Epithelial cell of esophagus (primary cell): ENCODE measurements at places on chromosomes 5 and 9.

DNA sequence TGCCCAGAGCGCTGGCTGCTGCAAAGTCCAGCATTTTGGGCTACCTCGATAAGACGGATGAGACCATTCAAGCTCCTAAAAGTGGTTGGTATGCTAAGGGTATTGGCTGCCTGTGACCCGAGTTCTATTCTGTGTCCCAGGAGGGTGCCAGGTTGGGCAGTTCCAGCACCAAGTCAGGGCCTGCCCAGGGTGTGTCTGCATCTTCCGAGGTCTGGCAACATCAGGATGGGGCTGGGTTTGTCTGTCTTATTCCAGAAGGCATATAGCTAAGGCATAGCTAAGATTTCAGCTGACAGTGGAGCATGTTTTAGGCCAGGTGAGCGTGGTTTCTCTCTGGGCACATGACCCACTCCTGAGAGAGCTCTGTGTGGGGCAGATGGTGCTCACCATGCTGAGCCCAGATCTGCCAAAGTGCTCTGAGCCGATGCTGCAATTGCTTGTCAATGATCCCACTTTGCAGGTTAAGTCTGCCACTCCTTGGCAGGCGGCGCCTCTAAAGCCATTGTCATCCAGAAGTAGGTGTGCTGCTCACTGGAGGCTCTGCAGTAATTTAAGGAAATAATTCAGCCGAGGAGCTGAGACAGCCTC is 7.8 kb downstream of the SLC9A3 start:
- DNase-seq: peak; percentile 40

DNA sequence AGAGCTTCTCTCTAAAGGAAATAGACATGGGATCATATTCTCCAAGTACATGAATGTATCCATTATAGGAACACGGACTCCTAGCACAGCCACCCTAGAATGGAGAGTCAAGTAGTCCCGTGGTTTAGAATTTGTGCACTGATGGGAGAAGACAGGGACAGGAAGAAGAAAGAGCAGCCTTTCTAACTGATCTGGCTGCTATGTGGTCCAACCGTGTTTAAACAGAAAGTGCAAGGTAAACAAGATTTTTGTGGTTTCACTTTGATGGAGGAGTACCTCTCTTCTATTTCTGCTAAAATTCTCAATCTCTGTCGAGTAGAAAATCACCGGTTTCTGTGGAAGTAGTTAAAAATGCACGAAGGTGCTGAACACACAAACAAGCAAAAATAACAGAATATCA is 171.3 kb downstream of the ST8SIA4 start:
- DNase-seq: no peak

DNA sequence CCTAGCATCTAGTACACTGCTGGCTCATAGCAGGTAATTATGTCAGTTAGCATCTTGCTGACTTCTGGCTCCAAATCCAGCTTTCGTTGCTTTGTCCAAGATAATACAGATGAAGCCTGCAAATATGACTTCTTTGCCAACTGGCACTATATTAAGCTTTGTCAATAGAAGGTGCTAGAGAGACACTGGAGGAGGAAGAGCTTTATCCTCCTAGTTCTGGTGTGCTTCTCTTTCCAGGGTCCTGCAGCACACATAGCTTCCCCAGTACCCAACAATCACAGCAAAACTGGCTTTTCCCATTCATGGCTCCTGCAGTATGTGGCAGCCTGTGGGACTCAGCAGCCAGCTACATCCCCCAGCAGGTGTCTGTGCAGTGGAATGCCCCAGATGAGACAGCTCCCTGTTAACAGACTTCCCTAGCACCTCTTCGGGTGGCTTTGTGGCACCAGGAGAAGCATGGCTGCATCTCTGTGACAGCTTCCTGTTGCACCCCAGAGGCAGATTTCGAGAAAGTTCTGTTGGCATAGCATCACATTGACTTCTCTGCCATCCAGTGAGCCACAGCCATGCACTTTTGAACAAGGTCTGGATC is 147.8 kb downstream of the OXCT1 start:
- no peak for DNase-seq

DNA sequence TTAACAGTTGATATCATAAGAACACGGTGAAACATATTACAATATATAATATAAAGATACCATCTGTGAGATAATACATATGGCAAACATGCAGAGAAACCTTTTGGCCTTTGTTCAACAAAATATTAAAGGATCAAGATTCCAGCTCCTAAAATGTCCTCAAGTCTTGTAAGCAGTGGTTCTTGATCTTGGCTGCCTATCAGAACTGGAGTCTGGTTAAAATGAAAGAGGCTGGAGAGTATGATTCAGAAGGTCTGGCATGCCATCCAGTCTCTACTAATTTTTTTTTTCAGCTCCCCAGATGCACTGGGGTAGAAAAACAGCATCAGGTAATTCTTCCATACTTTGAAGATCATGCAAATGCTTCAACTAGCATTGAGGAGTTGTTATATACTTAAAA is 83.2 kb downstream of the TNC start:
- peak; percentile 72 for DNase-seq

- peak; percentile 98 for DNase-seq
Observed at GRCh38 chr9:113152699-113153098, 1.9 kb downstream of the SLC31A2 start.

DNA sequence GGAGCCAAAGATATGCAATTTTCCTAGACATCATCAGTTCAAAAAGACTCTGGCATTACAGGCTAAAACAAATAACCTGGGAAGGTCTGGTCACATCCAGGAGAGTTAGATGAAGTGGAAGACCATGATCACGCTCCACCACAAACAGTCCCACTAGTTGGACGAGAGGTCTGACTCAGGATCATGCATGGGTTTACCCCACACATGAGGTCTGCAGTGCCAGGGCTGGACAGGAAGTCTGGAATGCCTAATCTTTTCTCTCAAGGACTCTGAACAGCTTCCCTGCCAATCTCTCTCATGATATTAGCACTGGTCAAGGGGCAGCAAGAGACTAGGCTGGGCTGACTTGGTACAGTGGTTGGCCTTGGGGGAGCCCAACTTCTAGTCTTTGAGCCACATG is 7.1 kb downstream of the PRUNE2 start:
- DNase-seq: no peak

DNA sequence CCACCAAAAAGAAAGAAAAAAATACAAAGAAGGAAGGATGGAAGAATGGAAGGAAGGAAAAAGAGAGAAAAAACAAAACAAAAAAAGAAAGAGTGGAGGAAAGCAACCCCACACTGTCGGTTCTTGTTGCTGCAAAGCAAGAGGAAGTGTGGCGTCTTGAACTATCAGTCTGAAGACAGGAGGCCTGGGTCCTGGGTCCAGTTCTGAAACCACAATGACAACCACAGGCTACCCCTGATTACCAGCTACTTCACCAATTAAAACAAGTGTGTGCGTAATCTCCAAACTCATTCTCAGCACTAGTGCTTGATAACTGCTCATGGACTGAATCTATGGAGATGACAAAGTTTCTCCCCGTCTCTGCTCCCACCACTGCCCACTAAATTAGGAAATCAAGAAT is 93.7 kb downstream of the RASEF start:
- DNase-seq: no peak
